ENCODE measurements at places on chromosomes 16 and 17.

DNA sequence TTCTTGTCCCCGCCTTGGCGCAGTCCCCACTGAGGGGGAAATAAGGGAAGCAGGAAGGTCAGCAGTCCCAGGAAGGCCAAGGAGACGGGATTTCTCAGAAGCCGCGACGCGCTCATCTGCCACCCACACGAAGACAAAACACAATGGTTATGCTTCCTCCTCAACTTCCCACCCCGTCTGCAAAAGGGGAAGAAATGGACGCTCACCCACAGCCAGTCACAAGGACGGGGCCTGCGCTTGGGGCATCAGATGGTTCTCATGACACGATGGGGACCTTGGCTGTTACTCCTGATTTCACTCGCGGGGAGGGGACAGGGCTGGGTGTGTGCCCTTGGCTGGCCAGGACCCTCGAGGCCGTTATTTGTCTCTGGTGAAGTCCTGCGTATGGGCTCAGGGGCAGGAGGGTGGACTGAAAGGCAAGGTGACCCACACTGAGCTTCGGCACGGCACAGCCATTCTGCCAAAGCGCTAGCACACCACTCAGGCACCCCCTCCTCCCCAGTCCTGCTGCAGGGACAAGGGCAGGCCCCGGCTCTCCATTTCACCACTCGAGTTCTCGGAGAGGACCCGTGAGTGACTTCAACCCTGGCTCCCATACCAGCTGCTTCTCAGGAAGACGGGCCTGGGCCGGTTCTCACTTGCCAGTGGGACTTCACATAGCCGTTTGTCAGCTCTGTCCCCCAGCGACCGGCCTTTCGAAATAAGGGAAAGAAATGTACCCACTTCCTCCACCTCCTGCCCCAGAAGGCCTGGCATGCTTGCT lies 84.5 kb downstream of the ABR start:
- no peak for DNase-seq

GRCh38 chr16:15974057-15974456 lies 24.6 kb downstream of the ABCC1 start:
- no peak for DNase-seq

- no peak for DNase-seq
Measured at GRCh38 chr17:81123052-81124048, 42.0 kb upstream of the PVALEF start.

GRCh38 chr16:12113523-12114345 lies 137.2 kb downstream of the SNX29 start:
- no peak for DNase-seq

GRCh38 chr16:69412287-69412686 lies 12.1 kb upstream of the CYB5B start:
- peak; percentile 57 for DNase-seq

- DNase-seq, result no peak
Measured at GRCh38 chr17:59436900-59437299, 105.4 kb downstream of the YPEL2 start.

- peak; percentile 51 for DNase-seq
Measured at GRCh38 chr16:89918453-89919347, at the start of gene MC1R. Gene MC1R, plus strand, starts transcription at chr16:89918862. Its CDS starts 397 bp downstream, at chr16:89919259.

DNA sequence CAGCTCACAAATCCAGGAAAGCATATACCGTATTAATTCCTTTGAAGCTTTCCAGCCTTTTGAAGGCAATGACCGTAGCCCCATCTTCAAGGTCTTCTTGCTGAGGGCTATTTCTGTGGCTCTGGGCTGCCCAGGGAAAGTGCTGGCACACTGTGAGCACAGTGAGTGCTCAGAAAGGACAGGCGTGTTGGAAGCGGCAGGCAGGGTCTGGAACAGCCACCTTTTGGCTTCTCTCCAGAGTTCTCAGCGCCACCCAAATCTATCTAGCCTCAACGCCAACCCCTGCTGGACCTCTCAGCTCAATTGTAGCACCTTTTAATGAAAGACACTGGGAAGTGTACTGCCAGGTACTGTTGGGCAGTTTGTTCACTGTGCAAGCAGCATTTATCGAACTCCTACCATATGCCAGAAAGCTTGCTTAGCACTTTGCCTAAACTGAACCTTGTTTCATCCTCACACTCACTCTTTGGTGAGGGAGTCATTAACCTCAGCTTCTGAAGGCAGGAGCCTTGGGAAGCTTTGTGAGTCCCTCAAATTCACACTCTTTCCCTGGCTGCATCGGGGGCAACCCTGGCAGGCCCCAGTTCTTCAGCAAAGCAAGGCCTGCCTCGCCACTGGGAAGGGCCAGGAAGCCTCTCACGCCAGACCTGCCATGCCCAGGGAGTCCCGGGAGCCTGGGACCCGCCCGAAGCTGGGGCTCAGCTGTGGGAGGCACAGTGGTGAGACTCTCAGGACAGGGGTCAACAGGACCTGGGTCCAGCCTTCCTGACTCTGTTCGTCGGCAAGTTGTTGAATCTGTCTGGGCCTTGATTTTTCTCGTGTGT lies 13.5 kb upstream of the CIBAR2 start:
- DNase-seq, result no peak

GRCh38 chr16:4506450-4506849 lies 30.3 kb downstream of the HMOX2 start:
- DNase-seq, result peak; percentile 88

- DNase-seq, result peak; percentile 84
Measured at GRCh38 chr17:27533874-27534815, 77.9 kb downstream of the KSR1 start.

DNA sequence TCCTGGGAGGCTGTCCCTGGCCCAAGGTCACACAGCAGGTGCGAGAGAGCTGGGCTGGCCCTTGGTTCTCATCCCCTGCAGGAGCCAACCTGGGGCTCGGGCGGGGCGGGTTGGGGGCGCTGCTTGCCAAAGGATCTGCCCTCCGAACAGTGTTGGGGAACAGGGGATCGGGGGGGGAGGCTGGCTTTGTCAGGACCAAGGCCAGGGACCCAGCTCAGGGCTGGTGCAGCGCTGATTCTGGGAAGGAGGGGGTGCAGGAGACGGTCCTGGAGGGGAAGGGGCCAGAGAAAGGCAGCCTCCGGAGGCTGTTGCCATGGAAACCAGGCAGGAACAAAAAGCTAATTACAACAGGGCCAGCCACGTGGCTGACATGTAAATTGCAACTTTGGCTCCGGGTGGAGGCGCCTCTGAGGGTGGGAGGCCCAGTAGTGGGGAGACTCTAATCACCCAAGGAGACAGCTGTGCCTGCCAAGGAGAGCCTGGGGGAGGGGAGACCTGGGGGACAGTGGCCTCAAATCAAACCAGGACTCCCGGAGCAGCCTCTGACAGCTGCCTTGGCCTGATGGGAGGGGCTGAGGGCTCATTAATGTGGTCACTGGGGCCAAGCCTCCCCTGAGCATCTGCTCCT lies 1.3 kb downstream of the TUBB3 start:
- DNase-seq, result peak; percentile 54

GRCh38 chr17:38604479-38605403 lies 1.0 kb downstream of the SRCIN1 start:
- no peak for DNase-seq

DNA sequence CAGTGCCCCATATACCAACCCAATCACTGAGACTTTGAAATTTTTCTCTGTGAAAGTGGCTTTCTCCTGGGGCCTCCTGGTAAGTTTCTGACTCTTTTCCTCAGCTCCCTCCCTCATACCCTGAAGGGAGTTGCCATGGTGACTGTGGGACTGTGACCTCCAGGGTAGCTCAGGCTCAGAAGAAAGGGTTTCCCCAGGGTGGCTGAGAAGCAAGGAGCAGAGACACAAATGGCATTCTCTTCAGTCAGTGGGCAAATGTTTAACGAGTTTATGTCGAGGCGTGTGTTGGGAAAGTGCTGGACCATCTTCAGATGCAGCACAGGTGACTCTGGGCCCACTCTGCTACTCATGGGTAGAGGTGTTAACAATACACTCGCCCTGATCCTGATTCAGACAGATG lies 46.8 kb downstream of the MRPS23 start:
- no peak for DNase-seq

DNA sequence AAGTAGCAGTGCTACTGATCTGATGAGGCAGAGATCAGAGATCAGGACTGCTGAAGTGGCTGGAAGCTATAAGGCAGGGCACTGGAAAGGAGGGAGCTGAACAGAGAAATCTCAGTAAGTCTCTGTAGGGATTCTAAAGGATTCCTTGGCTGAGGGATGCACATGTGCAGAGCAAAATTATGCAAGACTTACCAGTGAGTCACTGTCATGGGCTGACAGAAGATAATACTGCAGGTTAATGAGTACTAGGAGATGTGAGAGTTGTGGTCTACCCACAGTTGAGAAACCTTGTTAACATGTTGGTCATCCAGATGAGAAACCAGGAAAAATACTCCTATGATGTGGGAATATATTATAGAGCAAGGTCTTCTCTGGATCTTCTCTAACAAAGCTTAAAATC lies 378.1 kb downstream of the HAPSTR1 start:
- DNase-seq, result no peak

- no peak for DNase-seq
Measured at GRCh38 chr17:8125947-8126490, 2.1 kb upstream of the HES7 start.

- peak; percentile 59 for DNase-seq
Measured at GRCh38 chr17:42275527-42276358, 448 bp downstream of the STAT5B start.

DNA sequence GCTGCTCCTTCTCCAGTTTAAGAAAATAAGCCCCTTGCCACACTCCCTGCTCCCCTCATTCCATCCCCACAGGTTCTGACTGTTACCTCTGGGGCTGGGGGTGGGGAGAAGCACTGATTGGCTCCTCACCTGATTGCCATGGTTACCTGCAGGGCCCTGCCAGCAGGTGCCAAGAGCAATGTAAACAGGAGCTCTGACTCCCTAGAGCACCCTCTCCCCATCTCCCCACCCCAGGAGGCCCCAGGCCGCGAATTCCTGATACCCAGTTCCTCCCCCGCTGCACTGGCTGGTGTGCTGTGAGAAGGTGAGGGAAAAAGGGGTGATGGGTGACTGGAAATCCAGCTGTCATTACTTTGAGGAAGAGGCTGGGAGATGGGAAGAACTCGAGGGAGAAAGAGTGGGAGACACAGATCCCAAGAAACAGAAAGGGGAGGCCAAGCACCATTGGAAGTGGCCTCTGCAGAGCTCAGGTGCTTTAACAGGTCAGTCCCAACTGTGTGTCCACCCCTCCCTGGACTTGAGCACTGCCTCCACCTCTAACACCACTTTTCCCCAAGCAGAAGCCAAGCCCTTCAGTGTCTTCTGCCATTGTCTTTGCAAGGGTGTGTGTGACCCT lies 4.5 kb downstream of the PCGF2 start:
- DNase-seq, result no peak

DNA sequence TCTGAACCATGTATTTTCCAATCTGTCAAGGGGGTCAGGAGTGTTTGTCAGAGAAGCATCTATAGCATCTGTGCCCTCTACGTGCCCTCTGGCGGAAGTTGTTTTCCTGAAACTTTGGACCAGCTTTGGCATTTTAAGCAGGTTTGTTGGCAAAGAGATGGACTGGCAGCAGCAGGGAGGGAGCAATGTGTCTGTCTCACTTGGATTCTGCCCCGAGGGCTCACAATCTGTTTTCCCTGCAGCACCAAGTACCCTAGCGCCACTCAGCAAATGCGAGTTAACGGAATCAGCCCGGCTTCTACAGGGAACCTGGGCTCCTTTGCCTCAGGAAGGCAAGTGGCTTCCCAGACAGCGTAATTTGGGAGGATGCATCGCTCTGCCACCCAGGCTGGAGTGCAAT lies 17.4 kb downstream of the DUSP14 start:
- DNase-seq, result no peak

- DNase-seq, result peak; percentile 81
Measured at GRCh38 chr17:1590029-1590746, 27.6 kb upstream of the PITPNA start.

DNA sequence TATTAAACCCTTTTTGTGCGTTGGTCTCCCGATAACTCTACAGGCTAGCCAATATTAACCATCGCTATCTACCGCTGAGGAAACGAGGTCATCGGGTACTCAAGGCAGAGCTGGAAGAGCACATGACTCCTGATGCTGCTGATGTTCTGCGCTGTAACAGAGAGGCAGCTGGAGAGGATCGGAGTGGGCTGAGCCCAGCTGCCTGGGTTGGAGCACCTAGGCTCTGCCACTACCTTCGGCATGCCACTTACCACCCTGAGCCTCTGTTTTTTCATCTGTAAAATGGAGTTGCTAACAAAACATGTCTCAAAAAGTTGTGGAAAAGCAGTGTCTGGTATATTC lies 432 bp upstream of the SLC46A1 start:
- no peak for DNase-seq

DNA sequence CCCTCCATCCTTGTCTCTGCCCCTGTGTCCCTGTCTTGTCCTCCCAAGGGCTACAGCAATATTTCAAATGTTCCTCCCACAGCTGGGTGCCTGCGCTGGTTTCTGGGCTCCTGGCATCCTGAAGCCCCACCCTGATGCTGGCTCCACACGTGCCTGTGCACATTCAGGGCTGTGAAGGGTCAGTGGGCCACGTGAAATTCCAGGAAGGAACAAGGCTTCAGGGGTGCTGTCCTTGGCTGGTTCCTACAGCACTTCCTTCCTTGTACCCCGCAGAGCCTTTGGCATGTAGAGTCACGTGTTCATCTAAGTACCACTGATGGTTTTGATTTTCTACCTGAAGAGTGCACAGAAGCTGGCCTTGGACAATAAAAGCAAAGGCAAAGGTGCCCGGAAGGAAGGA lies 57.7 kb upstream of the NLK start:
- DNase-seq, result no peak

DNA sequence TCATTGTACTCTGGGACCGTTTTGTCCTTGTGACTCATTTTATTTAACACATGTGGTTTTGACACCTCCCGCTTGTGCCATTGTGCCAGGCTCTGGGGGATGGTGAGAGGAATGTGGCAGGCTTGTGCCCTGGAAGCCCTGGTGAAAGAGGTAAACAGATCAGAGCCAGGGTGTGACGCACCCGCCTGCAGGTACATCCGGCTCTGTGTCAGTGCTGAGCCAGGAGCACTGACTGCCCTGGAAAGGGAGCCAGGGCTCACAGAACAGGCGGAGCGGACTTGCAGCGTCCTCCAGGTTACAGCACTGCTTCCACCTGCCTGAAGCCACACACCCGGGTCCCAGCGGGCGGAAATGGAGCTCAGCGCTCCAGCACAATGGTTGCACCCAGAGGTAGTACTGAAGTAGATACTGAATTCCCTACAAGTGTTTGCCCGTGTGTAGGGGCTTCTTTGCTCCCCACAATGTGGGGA lies 30.6 kb downstream of the CDRT15 start:
- no peak for DNase-seq

- DNase-seq, result no peak
Measured at GRCh38 chr17:56785997-56786680, 47.6 kb downstream of the C17orf67 start.

GRCh38 chr16:58755989-58756649 lies 22.0 kb upstream of the GOT2 start:
- DNase-seq, result peak; percentile 79

GRCh38 chr17:75548813-75549212 lies 23.3 kb downstream of the LLGL2 start:
- no peak for DNase-seq

GRCh38 chr17:48429638-48430586 lies at the start of gene SKAP1:
Gene SKAP1, minus strand, starts transcription at chr17:48430214.
- no peak for DNase-seq

All from fibroblast of pulmonary artery (primary cell).